ENCODE measurements at places on chromosomes 2 and 18. TPM values are rescaled to one million over a fixed set of nuclear protein-coding genes. Genes with fewer than 3 reads are reported as not detected.

DNA sequence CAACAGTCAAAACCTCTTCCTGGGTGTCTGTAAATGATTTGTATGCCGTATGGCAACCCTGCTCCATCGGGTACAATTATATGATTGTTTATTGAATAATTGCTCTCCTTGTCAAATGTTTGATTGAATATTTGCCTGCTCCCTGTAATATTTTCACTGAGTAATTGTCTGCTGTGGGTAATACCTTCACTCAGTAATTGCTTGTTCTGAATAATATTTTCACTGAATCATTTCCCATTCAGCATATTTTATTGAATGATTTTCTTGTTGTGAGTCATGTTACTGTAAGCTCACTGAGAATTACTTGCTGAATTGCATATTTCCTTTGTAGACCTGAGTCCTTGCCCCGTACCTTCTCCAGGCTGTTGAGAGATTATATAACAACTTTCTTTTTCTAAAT, 535.2 kb downstream of the METTL4 start:
- no peak for DNase-seq
- H3K36me3 ChIP-seq = no peaks in the 10 kb centered on the region
- no peak overlapping the region for H3K27ac ChIP-seq
- H3K27me3 ChIP-seq = no peaks in the 10 kb centered on the region

- no peaks in the 10 kb centered on the region for H3K36me3 ChIP-seq
- no peaks in the 10 kb centered on the region for H3K27me3 ChIP-seq
- no peak for DNase-seq
Observed at GRCh38 chr18:25055076-25055475, 296.9 kb downstream of the ZNF521 start.

- H3K36me3 ChIP-seq = no peaks in the 10 kb centered on the region
- H3K27ac ChIP-seq = no peak overlapping the region
- no peaks in the 10 kb centered on the region for H3K27me3 ChIP-seq
- peaks cover 13% of the 10 kb centered on the region for H3K4me1 ChIP-seq
- no peak overlapping the region for H3K4me3 ChIP-seq
Observed at GRCh38 chr2:239444626-239445577, 44.1 kb upstream of the HDAC4 start.

GRCh38 chr2:177533253-177533652, 140.7 kb downstream of the AGPS start:
- DNase-seq = no peak
- no peaks in the 10 kb centered on the region for H3K4me1 ChIP-seq
- H3K36me3 ChIP-seq = peaks cover under 1% of the 10 kb centered on the region
- no peak overlapping the region for H3K27ac ChIP-seq

- H3K27me3 ChIP-seq = no peaks in the 10 kb centered on the region
- no peak overlapping the region for H3K27ac ChIP-seq
- H3K4me3 ChIP-seq = no peak overlapping the region
- H3K4me1 ChIP-seq = no peaks in the 10 kb centered on the region
Observed at GRCh38 chr2:32424739-32425138, 67.9 kb downstream of the BIRC6 start.

GRCh38 chr2:155696571-155696970, 636.0 kb downstream of the NR4A2 start:
- no peaks in the 10 kb centered on the region for H3K27me3 ChIP-seq
- H3K27ac ChIP-seq = no peak overlapping the region
- no peak overlapping the region for H3K4me3 ChIP-seq
- no peak for DNase-seq
- no peaks in the 10 kb centered on the region for H3K36me3 ChIP-seq
- H3K4me1 ChIP-seq = no peaks in the 10 kb centered on the region

GRCh38 chr2:197176522-197176921, 134.1 kb downstream of the ANKRD44 start:
- no peak overlapping the region for H3K4me3 ChIP-seq
- no peak overlapping the region for H3K27ac ChIP-seq
- H3K36me3 ChIP-seq = no peaks in the 10 kb centered on the region
- DNase-seq = no peak

DNA sequence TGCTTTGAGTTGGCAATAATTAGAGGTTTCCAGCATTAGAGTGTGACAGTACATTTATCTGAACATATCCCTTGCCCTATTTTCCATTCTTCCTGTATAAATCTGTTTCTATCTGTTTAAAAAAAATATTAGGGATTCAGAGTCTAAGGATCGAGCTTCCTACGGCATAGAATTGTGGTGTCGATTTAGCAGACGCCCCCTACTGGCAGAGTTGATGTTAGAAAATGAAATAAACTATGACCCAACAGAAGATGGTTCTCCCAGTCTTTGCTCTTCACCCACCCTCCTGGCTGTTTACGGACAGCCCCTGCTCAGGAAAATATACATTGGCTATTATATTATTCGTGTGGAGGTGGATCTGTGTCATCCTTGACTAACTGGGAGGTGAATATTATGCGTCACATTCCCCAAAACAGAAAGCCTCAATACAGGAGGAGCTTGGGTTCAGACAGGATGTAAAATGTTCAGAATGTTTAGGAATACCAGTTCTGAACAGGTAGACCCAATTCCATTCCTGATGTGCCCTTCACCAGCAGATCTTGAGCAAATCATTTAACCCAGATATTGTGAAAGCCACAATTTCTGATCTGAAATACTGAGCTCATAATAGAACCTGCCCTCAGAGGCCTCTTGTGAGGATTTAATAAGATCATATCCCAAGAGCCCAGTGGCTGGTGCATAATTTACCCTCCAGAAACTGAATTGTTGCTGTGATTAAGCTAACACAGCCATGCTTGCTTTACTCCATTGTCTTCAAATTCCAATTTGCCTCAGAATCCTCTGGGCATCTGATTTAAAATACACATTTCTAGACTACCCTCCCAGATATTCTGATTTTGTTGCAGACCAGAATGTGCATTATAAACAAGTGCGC, 10.8 kb upstream of the ERMN start:
- H3K27me3 ChIP-seq = no peaks in the 10 kb centered on the region
- peak; percentile 22 for DNase-seq
- no peaks in the 10 kb centered on the region for H3K4me1 ChIP-seq
- no peak overlapping the region for H3K27ac ChIP-seq

DNA sequence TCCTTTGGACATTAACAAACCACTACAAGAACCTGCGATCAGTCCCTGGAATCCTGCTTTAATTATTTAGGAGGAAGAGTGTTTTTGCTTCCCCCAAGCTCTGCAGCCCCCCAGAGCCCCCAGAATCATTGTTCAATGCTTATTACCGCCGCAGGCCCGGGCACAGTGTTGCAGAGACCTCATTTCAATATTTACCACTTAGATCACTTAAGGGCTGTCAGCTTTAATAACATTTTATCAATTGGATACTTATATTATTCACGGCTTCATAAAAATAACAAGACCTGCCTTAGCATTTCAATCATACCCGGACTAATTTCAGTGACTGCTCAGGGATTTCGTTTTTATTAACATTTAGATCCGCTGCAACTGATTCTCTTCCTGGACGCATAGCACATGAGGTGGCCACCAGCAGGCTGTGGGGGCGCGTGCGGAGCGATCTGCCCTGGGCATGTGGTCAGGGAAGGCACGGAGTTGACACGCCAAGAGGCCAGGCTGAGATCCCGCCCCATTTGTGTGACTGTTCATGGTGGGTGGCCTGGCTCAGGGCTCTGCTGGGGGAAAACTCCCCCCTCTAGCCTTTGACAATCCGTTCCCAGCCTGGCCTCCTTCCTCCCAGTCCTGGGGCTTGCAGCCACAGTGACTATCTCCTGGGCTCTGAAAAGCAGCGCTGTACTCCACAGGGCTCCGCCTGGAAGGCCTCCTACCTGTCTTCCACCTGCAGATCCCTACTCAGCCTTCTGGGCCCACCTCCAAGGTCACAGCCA, 267.6 kb downstream of the SRBD1 start:
- H3K36me3 ChIP-seq = no peaks in the 10 kb centered on the region
- H3K4me3 ChIP-seq = no peak overlapping the region
- no peak overlapping the region for H3K27ac ChIP-seq
- no peaks in the 10 kb centered on the region for H3K27me3 ChIP-seq

- no peaks in the 10 kb centered on the region for H3K27me3 ChIP-seq
- no peak overlapping the region for H3K4me3 ChIP-seq
- DNase-seq = no peak
- peaks cover 25% of the 10 kb centered on the region for H3K36me3 ChIP-seq
Observed at GRCh38 chr18:681985-682384, 24.5 kb downstream of the TYMS start.

- H3K4me3 ChIP-seq = no peak overlapping the region
- H3K27me3 ChIP-seq = no peaks in the 10 kb centered on the region
- H3K4me1 ChIP-seq = no peaks in the 10 kb centered on the region
- no peaks in the 10 kb centered on the region for H3K36me3 ChIP-seq
- no peak overlapping the region for H3K27ac ChIP-seq
Observed at GRCh38 chr2:214652473-214652872, 157.0 kb downstream of the BARD1 start.

- DNase-seq = no peak
- H3K4me1 ChIP-seq = no peaks in the 10 kb centered on the region
- H3K36me3 ChIP-seq = no peaks in the 10 kb centered on the region
Observed at GRCh38 chr2:151051574-151052220, 210.0 kb downstream of the RBM43 start.

DNA sequence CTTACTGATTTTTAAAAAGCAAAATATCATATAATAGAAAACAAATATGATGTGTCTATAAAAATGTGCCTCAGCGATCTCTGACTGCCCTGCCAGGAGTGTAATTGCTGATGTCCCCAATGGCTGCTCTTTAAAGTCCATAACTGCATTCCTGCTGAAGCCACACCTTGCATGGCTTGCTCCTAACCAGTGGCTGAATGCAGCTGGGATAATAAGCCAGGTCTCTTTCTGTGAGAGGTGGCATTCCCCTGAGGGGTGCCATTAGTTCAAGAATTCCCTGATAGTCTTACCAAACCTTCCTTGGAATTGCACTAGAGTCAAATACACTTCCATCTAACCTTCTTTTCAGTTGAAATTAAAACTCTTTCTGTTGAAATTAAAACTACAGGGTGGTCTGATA, 125.8 kb upstream of the ZNF804A start:
- no peaks in the 10 kb centered on the region for H3K27me3 ChIP-seq
- no peaks in the 10 kb centered on the region for H3K36me3 ChIP-seq

DNA sequence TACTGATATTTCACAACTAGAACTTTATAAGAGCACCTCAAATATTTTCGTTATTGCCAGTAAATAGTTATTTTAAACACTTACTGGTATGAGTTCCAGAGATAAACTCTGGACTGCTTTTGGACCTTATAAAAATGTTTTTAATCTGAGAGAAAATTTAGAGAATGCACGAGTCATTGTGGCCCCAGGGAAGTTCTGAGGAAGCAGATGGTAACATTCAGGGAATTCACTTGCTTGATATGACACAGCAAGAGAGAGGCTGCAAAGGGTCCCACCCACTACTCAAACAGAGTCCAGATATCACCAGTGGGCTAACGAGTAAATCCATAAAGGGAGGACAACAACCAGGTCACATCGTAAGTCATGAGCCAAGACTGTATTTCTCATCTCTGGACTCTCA, 526.8 kb downstream of the TDRD15 start:
- no peak overlapping the region for H3K27ac ChIP-seq
- DNase-seq = no peak
- no peak overlapping the region for H3K4me3 ChIP-seq
- no peaks in the 10 kb centered on the region for H3K36me3 ChIP-seq
- H3K4me1 ChIP-seq = peaks cover 9% of the 10 kb centered on the region

Gene DQX1
- 0.12 TPM for polyA plus RNA-seq

Gene SERPINB7
- 0.22 TPM for polyA plus RNA-seq

Gene SCN9A
- polyA plus RNA-seq = 1.5 TPM

Gene PDE11A
- polyA plus RNA-seq = not detected

Gene REL
- polyA plus RNA-seq = 3.4 TPM

Gene CTIF
- 12.2 TPM for polyA plus RNA-seq

Gene GPR35
- 10.3 TPM for polyA plus RNA-seq

Gene SLC40A1
- 57.4 TPM for polyA plus RNA-seq

Gene CTLA4
- polyA plus RNA-seq = 1.8 TPM

Measured in lung (tissue), 17 donors.